ENCODE measurements at places on chromosomes 5 and 9.

- peak; percentile 46 for DNase-seq
These were observed 93.0 kb downstream of the YTHDC2 start for GRCh38 chr5:113606298-113607134.

- DNase-seq: no peak
These were observed 248.6 kb upstream of the ANKRD55 start for GRCh38 chr5:56481428-56482357.

DNA sequence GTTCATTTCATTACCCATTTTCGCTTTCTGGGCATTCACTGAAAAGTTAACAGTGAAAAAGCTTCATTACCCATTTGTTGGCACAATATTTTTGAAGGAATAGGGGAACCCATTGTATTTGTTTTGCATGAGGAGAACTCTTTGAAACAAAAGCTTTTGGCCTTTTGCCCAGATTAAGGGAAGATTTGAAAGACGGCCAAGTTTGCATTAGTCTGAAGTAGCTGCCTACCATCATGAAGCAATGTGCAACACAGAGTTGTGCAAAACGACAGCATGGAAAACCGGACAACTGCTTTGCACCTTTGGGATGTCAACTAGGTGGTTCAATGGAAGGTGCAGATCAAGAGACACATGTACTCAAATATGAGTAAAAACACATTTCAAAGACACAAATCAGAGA is 84.9 kb downstream of the TRPM3 start:
- DNase-seq: no peak

DNA sequence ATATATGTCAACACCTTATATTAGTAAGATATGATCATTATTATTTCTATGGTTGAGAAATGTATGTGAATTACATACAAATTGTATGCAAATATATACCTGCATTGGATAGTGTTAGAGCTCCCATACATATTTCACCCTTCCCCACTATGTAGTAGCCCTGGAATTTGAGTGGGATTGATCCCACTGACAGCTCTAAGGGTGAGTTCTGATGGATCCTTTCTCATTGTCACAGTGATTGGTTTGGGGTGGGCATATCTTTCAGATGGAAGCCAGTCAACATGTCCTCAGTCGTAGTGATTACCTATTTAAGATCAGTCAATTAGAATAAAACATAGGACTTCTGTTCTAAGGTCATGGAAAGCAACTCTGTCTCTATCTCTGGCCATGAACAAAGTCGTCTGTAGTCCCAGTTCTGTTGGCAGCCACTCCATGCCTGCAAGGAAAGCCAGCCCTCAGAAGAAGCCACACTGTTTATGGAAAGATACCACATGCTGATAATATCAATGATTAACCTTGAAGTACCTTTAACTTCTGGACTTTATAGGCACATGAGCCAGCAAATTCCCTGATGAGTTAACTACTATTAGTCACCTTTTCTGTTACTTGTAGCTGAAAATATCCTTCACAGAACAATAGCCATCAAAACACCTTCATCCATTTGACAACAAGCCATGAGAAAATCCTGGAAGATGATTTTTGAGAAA is 5.1 kb upstream of the CCDC192 start:
- DNase-seq: no peak

DNA sequence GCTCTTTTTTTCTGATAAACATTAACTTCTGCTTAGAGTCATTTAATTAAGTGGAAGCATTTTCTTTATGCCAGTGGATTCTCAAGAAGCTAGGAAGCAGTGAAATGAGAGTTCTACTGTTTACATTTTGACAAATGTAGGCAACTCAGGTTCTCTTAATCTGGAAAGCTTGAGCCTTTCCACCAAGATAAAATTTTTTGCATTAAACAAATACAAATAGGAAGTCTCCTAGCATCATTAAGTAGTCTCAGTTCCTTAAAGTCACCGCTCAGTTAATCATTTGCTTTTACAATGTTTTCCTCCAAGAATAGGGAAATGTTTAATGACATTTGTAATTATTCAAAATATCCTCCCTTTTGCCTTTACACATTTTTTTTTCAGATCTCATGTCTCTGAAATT is 290.4 kb upstream of the PDE4D start:
- no peak for DNase-seq

DNA sequence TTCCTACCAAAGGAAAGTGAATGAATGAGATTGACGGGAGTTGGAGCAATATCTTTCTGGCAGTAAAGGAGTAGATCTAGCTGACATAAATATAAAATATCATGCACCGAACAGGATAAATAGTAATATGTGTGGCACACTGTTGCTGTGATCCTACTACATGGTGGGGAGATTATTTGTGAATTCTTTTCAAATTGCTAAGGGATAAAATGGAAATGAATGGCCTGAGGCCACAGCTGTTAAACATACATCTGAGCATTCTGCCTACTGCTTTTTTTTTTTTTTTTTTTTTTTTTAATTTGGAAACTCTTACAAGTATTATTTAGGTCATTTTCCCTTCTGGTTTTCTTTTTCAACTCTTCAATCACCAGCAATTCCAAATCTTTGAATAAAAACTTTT is 66.8 kb downstream of the MEF2C start:
- DNase-seq: no peak

GRCh38 chr5:127892467-127893207 is 189.4 kb downstream of the CCDC192 start:
- no peak for DNase-seq

DNA sequence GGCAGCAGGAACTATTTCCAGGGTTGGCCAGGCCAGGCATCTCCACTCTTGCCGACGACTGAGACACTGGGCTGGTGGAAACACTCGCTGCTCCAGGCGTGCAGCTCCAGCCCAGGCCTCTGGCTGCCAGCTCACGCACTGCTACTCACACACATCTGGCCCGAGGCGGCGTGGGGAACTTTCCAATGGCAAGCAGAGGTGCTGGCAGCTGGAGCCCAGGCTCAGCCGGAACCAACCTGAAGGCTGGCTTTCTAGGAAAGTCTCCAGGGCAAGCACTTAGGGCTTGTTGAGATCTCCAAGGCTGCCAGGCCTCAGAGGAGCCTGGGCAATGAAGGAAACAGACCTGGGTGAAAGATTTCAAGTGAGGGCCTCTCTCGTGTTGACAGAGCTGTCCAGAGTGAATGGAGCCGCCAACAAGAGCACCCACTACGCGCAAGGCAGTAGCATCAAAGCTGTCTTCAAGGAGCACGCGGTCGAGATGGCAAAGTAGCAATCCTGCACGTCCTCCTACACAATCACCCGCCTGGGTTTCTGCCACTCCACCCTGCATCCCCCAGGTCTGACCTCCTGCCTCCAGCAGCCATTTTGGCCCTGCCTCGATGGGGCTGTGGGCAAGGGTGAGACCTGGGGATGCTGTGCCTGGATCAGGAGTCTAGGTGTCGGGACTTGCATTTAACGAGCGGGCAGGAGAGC is 14.4 kb downstream of the SH3PXD2B start:
- no peak for DNase-seq

- DNase-seq: no peak
These were observed 23.1 kb upstream of the RNF38 start for GRCh38 chr9:36423206-36423605.

GRCh38 chr9:33430942-33431341 is 16.5 kb downstream of the AQP3 start:
- DNase-seq: no peak

DNA sequence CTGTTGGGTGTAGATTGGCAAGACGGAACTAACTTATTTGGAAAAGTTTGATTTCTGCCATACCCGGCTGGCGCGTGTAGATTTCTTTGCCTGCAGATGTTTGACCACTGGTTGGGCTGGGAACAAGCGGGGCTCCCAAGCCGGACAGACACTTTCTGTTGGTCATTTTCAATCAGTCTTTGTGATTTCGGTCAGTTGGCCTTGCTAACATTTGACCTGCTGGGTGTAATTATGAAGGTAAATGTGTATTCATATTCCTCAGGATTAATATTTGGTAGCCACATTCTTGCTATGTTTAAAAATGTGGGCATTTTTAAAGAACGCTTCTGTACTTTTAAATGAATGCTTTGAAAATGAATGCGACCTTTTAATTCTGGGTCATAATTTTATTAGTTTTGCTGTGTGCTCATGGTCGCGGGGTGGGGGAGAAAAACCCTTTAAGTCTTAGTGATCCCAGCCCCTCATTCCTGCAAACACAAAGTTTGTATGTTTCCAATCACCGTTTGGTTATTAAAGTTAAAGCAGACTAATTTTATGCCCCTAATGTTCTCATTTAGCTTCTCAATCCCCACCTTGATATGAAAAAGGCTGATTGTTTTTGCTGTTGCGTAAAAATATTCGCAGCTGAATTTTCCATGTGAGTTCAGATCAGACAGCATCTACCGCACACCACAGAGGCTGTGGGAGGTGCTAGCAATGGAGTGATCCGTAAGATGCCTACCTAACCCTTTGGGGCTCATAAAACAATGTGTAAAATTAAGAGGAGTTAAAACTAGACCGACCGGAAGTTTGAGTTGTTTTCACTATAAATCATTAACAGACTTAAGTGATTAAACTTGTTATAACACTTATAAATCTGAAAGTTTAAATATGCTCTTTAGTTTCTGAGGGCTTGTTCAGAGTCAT is 1.5 kb downstream of the RASGRF2 start:
- DNase-seq: no peak

DNA sequence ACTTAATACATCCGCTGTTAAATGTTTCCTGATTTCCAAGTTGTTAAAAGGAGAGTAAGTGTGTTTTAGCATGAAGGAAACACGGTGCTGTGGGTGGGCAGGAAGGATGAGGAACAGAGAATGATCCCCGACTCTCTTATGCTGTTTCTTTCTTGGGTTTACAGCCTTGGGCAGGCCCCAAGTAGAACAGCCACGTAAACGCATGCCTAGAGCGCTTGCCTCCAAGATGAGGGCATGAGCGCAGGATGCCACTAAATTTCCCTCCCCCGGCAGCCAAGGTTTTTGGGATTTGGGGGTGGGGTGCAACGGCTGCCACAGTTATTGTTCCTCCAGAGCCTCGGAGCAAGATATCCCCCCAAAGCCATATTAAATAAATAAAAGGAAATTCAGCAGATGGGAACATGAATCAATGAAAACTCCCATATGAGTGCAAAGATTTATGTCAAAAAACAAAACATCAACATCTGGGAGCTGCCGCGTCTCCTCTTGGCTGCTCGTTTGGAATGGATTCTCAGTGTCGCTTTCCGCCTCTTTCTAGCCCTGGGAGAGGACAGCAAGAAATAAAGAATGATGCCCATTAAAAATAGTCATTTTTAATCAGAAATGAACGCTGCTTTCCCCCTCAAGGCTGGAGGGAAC is 10.0 kb upstream of the DELE1 start:
- DNase-seq: no peak

DNA sequence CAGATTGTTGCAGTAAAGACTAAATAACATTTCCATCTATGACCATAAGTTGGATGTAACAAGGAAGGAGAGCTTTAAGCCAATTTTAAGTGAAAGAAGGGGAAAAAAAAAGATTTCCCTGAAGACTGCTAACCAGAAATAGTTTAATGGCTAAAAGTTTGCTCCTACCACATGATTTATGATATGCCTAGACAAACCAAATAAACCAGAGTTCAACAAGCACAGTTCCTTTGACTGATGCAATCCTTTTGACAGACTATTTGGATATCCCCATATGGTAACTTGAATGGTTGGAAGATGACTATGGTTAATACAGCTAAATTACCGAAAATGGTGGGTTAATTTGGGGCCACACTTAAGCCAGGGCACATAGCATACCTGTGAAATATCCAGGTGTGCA is 338.5 kb downstream of the CETN3 start:
- no peak for DNase-seq

DNA sequence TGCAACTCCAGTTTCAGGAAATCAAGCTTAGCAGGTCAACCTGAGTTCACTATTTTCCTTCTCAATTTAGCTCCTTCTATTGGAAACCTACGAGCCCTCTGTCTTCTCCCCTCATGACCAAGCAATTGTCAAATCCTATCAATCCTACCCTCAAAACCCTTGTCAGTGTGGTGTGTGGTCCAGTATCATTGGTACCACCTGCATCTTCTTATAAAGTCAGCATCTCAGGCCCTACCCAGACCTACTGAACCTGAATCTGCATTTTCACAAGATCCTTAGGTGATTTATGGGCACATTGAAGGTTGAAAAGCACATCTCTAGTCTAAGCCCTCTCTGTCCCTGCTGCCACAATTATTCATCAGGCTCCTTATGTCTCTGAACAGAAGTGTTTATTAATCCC is 77.6 kb upstream of the NR4A3 start:
- no peak for DNase-seq
